ENCODE measurements at places on chromosomes 11 and 22.

DNA sequence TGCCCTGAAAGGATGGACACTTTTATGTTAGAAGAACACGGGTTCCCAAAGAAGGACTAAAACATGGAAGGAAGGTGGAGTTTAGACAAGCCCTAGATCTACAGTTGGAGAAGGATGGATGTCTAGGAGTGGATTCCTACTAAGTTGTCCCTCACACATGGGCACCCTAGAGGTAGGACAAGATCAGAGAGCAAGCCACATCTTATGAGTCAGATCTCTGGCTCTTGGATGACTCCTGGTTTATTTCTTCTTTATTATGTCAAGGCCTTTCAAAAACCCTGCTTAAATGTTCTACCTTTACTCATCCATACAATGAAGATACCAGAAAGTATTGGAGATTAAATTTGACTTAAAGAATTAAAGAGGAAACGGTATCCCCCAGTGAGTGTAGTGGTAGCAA is 34.4 kb downstream of the PRCP start:
- DNase-seq = no peak

DNA sequence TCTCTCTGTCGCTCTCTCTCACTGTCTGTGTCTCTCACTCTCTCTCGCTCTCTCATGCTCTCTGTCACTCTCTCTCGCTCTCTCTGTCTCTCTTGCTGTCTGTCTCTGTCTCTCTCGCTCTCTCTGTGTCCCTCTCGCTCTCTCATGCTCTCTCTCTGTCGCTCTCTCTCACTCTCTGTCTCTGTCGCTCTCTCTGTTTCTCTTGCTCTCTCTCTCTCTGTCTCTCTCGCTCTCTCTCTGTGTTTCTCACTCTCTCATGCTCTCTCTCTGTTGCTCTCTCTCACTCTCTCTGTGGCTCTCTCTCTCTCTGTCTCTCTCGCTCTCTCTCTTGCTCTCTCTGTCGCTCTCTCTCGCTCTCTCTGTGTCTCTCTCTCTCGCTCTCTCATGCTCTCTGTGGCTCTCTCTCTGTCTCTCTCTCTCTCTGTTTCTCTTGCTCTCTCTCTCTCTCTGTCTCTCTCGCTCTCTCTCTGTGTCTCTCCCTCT is 33.2 kb upstream of the BRSK2 start:
- DNase-seq = no peak

DNA sequence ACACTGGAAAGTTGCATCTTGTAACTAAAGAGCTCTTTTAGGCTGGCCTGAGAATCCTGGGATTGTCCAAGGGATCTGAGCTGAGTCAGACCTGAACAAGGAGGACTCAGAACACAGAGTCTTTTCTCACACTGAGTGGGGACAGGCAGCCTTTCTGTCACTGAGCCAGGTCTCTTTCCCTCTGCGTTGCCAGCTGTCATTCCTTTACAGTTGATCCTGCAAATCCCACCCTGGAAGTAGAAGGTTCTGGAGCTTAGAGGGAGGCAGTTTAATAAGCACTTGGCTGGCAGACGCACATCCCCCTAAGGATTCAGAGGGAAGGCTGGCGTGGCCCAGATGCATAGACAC is 76.3 kb upstream of the SUSD2 start:
- DNase-seq = no peak

DNA sequence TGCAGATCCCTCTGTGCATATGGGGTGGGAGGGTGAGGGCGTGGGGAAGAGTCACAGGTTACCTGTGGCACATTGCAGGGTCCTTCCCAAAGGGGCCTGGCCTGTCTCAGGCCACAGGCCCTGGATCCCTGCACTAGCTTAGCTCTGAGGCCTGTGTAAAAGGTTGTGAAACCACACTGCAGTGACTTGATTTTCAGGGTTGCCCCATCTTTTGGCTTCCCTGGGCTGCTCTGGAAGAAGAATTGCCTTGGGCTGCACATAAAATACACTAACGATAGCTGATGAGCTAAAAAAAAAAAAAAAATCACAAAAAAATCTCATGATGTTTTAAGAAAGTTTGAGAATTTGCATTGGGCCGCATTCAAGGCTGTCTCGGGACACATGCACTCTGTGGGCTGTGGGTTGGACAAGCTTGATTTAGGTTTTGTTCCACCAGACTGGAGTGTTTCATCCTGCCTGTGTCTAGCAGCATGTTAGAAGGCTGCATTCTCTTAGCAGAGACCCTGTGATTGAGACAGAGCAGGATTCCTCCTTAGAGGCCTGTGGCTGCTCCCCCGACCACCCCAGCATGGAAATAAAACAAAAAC is 35.9 kb upstream of the TREH start:
- DNase-seq = peak; percentile 10

DNA sequence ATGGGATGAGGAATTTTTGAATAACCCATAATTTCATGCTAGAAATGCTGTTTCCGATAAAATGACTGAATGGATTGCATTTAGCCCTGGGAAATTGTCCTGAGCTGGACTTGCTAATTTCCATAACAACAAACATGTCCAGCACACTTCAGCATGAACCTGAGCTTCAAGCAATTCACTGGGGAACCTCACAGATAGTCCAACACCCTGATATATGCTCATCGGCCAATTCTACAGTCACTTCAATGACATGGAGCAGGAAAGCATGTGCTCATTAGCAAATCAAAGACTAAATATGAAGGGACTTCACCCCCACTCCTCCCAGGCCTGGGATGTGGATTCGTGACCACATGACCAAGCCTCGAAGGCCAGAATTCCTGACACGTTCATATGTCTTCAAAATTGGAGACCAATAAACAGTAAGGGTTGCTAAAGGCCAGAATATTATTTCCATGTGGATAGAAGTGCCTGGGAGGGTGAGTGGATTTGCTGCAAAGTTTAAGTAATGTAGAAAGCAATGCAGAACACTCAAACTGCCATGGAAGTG is 131.9 kb downstream of the SLC1A2 start:
- no peak for DNase-seq
